ENCODE measurements at places on chromosomes 2 and 18.

DNA sequence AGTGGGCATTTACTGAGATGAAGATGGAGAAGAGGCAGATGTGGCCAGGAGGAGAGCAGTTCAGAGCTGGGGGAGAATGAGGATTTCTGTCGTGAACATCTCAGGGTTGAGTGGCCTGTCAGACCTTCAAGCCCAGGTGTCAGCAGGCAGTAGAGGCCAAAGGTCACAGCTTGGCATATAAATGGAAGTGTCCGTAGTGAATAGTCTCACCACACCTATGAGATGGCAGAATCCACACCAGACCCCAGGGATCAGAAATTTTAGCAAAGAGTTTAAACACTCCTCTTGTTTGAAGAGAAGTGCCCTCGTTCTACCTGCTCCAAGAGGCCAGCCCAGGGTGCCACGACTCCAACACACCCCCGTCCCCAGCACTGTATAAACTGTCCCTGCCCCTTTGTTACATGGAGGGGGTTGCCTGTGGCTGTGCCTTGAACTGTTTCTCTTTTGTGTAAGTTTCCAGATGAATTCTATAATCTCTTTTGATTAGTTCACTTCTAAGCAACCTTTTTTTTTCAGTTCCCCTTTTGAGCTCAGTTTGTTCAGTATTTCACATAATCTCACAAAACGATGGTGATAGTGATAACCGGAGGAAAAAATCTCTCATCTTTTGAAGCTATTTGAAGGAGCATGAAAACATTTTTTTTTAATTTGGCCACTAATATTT, 69.0 kb upstream of the TTC39C start:
- no peak for DNase-seq

- no peak for DNase-seq
These were observed 272.5 kb upstream of the KCNJ3 start for GRCh38 chr2:154425994-154426393.

DNA sequence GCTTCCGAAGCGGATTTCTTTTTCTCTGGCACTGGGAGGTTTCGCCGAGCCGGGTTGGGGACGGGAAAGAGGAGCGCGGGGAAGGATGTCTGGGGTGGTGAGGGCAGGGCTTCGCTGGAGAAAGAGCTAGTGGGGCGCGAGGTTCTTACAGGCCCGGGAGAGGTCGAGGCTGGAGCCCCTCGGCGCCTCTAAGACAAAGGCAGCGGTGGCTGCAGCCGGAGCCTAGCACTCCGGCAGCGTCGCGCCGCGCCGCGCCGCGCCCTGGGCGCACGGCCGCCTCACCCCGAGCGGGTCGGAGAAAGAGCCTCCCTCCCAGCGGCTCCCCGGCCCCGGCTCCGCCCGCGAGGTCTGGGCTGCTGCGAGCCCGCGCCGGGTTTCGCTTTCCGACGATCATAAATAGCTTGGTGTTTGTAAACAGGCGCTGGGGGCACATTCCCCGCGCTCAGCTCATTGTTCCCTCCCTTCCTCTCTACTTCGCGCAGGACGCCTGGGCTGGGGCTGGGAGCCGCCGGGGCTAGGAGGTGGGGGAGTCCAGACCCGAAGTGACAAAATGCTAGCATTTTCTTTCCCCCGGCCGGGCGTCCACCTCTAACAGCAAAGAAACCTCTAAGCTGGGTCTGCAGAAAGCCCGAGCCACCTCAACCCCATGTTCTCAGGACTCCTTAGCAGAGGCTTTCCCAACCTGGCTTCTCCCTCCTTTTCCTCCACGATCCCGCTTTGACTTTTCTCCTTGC, 813 bp upstream of the MEIS1 start:
- DNase-seq: peak; percentile 65

- DNase-seq: peak; percentile 87
These were observed 53.5 kb downstream of the RASGRP3 start for GRCh38 chr2:33529771-33530481.

- DNase-seq: no peak
These were observed 46.9 kb downstream of the GCA start for GRCh38 chr2:162390801-162391200.

All from GM03348 (cell line).